ENCODE measurements at places on chromosomes 16 and 17.

- no peak for DNase-seq
Measured at GRCh38 chr16:66144641-66145040, 221.8 kb upstream of the CDH5 start.

- DNase-seq, result no peak
Measured at GRCh38 chr16:20903116-20903898, 2.7 kb downstream of the LYRM1 start.

DNA sequence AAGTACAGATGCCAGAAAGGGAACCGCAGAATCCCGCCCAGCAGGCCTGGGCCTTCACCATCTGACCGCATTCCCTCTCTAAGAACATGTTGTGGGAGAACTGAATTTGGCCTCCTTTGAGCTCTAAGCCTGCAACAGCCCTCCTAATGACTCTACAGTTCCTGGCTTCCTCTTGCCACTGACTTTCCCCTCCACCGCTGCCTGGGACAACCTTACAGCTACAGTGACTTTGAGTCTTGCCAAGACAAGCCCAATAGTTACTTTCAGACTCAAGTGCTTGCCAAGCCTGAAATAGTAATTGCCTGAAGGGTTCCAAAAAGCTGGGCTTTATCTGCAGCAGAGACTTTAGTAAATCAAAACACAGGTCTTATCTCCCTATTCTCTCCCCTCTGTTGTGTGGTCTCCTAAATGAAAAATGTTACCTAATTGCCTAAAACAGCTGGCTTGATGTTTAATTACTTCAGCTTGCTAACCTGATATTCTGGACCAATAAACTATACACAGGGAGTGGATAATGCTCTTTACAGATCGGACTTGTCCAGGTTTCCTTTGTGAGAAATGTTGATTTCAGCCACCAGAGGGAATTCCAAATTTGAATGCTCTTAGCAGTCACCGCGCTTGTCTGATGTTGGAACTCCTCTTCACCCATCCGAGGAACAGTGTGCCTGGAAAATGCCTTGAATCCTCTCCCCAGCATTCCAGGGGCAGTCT, 85.1 kb upstream of the TBX2 start:
- no peak for DNase-seq

DNA sequence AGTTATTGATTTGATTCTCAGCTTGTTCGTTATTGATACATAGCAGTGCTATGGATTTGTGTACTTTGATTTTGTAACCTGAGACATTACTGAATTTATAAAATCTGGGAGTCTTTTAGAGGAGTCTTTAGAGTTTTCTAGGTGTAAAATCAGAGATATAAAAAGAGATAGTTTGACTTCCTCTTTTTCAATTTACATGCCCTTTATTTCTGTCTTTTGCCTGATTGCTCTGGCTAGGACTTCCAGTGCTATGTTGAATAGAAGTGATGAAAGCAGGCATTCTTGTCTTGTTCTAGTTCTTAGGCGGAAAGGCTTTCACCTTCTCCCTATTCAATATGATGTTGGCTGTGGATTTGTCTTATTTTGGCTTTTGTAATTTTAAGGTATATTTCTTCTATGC, 106.2 kb downstream of the PHKB start:
- no peak for DNase-seq

DNA sequence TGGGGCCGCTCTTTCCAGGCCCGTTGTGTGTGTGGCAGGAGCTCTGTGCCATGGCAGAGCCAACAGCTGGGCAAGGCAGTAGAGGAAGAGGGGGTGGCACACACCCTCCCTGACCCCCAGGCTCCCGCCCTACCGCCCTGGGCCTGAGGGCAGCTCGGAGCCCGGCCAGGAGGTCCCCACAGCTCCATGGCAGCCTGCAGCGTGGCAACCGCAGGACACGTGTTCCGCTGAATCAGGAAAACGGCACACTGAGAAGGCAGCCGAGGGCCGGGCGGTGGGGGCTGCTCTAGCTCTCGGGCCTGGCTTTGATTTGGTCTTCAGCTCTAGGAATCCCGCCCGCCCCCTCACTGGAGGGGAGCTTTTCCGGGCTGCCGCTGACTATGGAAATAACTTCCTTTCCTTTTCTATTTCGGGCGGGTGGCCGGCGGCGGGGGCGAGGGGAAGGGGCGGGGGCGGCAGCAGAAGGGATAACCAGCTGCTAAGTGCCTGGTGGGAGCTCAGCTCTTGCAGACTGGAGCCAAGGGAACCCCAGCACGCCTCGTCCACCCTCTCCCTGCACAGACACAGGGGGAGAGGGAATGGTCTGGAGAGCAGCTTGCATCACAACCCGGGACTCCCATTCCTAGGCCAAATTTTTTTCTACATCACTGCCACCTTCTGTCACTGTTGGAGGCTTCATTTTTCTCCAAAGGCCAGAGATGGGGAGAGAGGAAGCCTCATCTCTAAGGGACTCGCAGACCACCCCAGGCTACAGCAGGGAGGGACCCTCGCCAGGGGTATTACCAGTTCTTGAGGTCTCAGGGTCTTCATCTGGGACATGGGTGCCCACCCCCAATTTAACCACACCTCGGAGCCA, 24.8 kb upstream of the MRPS23 start:
- no peak for DNase-seq
